Thymus (tissue), 14 donors: ENCODE measurements at places on chromosomes 2 and 18.

DNA sequence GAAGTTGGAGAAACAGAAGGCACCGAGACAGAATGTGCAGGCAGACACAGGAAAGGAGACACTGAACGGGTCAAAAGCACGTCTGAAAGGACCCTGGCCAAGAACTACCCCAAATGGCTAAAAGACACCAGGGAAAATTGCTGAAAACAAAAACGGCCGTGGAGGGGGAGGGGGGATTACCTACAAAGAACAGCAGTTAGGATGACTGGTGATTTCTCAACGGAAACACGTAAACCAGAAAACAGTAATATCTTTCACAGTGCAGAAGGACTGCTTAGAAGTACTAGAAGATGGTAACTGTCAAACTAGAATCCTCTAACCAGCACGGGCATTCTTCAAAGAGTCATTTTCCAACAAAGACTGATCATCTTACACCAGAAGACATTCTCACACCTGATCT, 142.6 kb downstream of the HDAC4 start:
- DNase-seq = no peak

DNA sequence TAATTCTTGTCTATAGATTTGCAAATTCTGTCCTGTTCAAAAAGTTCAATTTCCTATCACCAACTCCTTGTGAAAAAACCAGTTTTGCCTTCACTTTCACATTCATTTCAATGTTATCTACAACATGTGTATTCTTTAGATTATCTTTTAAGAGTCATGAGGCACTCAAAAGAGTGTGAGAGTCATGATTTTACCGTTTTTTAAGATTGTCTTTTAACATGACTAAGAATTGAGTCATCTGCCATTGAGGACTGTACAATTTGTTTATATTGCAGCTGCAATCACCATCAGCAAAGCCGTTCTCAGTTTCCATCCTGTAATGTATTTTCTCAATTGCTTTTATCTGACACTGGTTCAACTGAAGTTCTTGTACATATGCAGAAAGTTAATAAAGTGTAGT, 275.8 kb downstream of the LNPK start:
- DNase-seq = no peak

GRCh38 chr18:43888598-43888997, 611.3 kb upstream of the SYT4 start:
- no peak for DNase-seq

DNA sequence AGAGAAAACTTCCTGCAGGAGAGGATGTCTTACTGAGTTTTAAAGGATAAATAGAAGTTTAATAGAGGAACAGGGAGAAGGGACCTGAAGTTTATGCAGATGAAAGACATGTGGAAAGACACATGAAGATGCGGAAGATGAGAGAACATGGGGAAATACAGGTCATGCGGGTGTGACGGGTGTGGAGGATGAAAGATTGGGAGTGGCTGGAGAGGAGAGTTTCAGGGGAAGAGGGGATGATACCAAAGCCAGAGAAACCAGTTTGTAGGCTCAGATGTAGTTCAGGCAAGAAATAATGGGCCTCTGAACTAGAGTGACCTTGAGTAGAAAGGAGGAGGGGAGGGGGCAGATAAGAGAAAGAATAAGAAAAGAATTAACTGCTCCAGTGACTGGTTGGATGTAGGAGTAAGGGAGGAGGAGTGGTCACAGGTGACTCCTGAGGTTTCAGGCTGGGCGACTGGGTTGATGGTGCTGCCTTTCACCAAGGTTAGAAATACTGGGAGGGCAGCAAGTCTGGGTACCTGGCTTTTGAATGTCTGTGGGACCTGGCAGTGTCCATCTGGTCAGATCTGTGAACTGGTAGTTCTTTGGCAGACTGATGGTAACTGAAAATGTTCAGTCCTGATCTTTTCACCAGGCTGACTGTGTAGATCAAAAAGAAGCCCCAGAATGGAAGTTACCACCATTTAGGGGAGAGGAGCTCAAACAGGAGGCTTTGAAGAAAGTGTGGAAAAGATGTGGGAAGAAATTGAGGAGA, 69.4 kb downstream of the TET3 start:
- DNase-seq = no peak

GRCh38 chr18:72201032-72201431, 343.1 kb downstream of the CBLN2 start:
- DNase-seq = no peak

DNA sequence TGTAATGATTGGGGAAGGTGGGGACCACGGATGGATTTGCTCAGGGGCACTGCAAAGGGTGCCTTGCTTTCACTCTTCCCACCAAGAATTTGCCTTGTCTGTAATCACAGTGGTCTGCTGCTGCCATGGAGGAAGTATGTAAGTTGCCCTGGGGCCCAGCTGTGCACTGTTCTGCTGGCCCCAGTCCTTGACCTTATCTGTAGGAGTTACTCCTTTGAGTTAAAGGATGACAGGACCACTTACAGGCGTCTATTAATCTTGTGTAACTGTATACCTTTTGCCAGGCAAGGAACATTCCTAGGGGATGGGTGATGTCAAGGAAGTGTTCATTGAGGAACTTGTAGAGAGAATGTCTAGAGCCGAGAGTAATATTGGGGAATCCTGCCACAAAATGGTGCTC, 212.8 kb upstream of the LRRTM1 start:
- no peak for DNase-seq

- no peak for DNase-seq
These were observed 58.2 kb downstream of the BCL2L11 start for GRCh38 chr2:111178730-111179405.

- no peak for DNase-seq
These were observed 37.5 kb downstream of the TTC39C start for GRCh38 chr18:24052053-24052452.

- no peak for DNase-seq
These were observed 1579.4 kb upstream of the TMEFF2 start for GRCh38 chr2:193774166-193774565.

GRCh38 chr18:57220480-57220879, 73.6 kb downstream of the BOD1L2 start:
- no peak for DNase-seq

DNA sequence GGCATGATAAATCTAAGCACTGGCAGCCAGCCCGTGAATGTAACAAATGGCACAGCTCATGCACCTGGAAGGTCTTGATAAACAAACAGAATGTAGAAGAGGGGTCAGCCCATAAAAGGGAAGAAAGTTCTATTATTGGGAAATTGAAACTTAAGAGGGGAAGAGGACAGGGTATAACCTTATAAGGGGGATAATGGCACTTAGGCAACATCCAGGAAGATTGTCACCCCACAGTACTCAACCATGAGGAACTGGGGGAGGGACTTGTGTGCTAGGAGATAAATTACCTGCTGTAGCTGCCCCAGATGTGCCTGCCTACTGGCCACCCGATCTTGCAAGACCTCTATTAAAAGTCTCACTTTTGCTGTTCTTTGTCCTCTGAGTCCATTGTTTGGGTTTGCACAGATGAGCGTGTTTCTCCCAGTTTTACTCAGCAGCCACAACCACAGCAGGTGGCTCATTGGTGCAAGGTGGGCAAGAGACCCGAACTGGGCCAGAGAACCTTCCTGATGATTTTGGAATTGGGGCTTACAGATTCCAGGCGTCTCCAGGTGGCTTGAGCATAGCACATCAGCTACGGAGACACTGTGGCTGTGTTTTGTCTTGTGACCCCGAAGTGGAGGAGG, 79.0 kb upstream of the TAF1B start:
- no peak for DNase-seq

DNA sequence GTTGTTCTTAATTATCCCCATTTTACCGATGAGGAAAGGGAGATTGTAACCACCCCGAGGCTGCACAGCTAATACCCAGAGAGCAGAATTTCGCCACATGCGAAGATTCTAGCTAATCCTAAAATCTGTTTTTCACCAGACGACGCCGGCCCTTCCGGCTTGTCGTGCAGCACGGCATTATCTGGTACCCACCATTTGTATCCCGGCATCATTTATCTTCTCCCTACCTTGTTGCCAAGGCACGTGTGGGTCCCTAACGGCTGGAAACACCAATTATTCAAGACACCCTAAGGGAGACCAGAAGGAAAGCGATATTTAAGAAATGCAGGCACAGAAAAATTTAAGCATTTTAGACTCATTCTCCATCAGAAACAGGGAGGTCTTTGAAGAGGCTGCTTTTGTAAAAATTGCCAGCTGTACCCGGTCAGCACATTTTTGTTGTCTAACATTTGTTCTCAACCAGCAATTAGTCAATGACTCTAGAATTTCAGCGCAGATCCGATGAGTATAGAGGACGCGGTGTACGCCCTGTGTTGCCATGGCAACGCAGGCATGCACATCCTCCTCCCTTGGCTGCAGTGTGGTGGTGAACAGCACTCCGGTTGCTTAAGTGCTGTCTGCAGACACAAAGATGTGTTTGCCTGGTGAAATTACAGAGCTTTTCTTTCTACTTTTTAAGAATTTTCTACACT, 111.6 kb downstream of the AGAP1 start:
- DNase-seq = no peak

DNA sequence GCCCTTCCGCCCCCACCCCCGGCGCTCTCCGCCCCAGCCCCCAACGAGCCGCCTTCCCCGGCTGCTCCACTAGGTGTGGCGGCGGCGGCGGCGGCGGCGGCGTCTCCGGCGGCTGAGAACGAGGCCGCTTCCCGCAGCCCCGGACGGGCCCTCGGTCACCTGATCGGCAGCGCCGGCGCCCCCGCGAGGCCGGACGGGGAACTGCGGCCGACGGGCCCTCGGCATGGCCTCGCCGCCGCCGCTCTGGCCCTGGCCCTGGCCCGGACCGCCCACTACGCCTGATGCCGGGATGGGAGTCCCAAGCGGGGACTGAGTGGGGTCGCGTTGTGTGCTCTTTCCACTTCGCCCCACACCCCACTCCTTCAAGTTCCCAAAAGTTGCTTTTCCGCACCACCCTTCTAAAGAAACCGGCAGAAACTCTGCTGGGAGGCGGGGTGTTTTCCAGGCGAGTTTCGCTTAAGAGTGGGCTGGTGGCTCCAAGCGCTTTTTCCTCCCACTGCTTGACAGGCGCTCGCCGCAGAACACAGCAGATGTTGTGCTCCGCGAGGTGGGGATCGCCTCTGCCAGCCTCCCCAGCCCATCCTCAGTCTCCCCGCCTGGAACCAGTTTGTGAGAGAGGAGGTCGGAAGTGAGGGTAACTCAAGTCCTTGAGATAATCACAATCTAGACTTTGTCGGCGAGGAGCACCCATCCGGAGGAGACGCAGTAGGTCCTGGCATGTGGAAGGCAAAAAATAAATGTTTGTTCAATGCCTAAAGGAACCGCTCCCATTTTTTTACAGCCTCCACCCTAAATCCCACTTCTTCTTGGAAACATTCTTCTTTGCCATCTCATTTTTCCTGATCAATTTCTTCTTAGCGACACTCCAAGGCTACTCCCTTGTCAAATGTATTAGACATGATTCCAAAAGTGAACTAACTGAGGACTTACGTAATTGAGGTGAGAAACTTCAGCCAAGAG, at the start of gene NCKAP1:
TSS of gene NCKAP1 (minus strand) at position 117 of the 960 bp plus-strand sequence. CDS start 358 bp downstream, outside the sequence.
- peak; percentile 76 for DNase-seq

GRCh38 chr2:198913394-198914152, 544.2 kb downstream of the SATB2 start:
- no peak for DNase-seq

- no peak for DNase-seq
These were observed 3.2 kb downstream of the COA5 start for GRCh38 chr2:98605076-98605475.

- DNase-seq = no peak
These were observed 176.6 kb downstream of the CNTNAP5 start for GRCh38 chr2:124201713-124202112.

DNA sequence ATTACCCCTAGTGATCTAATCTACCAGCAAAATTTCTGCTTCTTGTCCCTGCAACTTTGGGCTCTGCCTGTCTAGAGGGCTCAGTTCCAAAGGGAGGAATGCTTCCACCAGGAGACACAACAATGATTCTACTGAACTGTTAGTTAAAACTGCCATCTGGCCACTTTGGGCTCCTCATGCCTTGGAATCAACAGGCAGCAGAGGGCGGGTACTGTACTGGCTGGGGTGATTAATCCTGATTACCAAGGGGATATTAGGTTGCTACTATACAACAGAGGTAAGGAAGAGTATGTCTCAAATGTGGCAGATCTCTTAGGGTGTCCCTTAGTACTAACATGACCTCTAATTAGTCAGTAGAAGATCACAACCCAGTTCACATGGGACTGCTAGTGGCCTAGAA, 21.4 kb downstream of the HADHA start:
- DNase-seq = no peak

DNA sequence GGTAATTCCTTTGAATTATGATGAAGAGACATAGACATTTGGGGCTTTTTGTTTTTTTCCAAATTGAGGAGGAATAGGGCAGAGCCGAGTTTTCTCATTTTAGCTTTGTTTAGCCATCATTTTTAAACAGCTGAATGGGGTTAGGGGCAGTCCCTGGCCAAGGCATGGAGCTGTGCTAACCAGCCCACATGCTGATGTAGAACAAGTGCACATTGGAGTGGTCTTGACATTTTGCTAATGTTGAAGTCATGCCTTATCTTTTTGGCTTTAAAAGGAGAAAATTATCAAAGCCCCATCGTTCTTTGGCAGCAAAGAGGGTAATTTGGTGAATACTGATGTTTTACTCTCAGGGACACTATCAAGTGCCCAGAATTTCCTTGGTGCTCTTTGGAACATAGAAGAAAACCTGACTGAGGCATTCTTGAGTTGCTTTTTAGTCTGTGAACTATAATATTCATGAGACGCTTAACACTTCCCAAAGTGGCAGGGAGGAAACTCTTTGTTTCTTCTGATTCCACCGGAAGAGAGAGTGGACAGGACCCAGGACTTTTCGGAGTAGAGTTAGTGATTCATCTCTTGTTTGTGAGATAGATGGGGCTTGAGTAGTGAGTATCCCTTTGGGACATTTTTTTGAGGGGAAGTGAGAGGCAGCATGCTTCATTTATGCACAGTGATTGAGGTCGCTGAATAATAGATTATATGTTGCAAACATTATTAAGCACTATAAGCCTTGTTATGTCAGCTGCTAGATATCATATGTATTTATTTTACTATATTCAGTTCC, 45.0 kb downstream of the MTA3 start:
- no peak for DNase-seq

DNA sequence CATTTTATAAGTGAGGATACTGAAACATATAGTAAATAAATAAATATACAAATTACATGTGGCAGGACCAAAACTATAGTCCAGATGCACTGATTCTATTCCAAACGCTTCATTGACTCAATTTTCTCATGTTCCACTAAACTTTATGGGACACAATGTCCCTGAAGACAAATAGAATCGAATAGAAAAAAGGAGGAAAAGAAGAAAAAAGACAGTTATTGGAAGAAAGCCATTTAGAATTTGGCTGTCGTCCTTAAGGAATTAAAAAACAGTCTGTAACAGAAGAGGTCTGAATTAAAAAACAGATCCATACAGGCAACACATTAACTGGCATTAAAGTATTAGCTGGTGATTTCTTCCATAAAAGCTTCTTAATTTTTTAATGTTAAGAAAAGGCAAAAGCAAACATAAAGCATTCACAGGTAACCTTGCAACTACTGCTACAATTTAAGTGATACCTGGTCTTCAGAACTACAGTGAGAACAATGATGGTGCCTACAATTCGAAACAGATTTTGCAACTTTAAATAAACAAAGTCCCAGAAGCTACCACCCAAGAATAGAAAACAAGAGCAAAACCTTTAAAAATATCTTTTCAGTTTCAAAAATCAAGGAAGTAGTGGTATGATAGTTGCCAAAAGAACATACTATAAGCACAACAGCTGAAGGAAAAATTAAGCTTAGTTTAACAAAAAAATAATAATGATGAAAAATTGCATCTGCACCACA, 17.4 kb upstream of the CHAC2 start:
- no peak for DNase-seq

GRCh38 chr2:215479536-215480240, 43.8 kb upstream of the FN1 start:
- no peak for DNase-seq
